Fibroblast of upper back skin (primary cell): ENCODE measurements at places on chromosomes 16 and 17.

- DNase-seq, result no peak
These were observed 8.1 kb upstream of the FOXF1 start for GRCh38 chr16:86501989-86502855.

GRCh38 chr17:44308320-44308818, at the start of gene RUNDC3A:
RUNDC3A (plus strand) TSS chr17:44308601; CDS start chr17:44308833, 232 bp downstream.
- peak; percentile 73 for DNase-seq

GRCh38 chr17:65287040-65287439, 149.9 kb downstream of the RGS9 start:
- peak; percentile 93 for DNase-seq

DNA sequence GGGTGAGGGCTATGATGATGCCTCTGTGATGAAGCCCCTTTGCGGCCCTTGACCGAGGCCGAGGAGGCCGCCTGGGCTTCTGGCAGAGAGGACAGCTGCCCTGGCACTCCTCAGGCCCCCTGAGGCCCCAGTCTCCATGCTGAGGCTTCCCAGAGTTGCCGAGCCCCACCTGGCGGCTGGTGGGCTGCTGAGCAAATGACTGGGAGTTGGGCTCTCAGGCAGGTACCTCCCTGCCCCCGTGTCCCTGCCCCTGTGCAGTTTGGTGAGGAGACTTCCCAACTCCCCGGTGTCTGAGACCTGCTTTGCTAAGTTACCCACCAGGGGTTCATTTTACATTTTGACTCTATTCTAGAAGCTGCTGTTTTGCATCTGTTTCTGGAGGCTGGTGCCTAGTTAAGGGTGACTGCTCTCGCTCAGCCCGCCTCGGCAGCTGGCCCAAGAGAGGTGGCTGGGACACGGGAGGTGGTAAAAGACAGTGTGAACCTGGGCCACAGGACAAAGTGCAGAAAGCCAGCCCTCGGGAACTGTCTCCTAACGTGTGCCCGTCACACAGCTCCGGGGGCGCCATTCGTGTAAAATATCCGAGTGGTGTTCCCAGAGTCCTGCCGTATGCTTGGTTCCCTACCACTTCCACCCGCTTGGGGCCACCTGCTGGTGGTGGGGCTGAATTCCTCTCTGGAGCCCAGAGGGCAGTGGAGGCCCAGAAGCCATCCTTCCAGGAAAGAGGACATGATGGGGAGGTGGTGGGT, 134.5 kb downstream of the RAB11FIP4 start:
- no peak for DNase-seq

GRCh38 chr16:47387026-47387734, 73.7 kb downstream of the ITFG1 start:
- no peak for DNase-seq

DNA sequence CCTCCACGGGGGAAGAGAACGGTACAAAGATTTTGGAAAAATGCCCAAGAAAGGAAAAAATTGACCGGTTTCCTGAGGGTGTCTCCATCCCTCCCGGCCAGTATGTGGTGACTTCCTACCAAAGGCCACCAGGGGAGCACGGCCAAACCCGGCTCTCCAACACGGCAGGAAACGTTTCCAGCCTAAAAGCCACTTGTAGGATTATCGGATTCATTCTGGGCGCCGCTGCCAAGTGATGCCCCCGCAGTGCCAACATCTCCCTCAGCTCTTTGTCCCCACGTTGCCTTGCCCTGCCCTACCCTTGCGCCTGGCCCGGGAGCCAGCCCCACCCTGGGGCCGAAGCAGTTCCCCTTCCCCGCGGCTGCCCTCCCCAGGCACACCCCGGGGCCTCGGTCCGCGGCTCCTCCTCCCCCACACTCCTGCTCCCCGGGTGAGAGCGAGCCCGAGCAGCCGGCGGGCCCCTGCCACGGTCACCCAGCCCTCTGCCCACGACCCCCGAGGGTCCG, 688 bp downstream of the CRK start:
- DNase-seq, result peak; percentile 68

DNA sequence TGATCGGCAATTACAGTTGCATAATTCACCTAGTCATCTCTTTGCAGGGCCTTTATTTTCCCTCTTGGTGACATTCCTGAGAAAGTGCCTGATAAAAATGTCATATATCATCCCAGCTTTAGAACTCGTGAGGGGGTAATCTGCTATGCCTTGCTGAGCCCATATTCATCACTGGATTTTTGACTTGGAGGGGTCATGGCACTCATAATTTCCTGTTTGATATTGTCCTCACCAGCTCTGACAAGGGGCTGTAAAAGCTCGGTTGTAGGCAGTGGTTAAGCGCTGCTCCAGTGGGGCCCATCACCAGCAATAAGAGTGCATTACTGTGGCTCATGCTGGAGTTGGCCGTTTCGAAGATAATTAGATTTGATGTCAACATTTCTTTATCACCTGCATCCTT, 227.3 kb downstream of the IRX3 start:
- DNase-seq, result no peak

GRCh38 chr17:17021194-17021863, 20.9 kb upstream of the MPRIP start:
- DNase-seq, result no peak

DNA sequence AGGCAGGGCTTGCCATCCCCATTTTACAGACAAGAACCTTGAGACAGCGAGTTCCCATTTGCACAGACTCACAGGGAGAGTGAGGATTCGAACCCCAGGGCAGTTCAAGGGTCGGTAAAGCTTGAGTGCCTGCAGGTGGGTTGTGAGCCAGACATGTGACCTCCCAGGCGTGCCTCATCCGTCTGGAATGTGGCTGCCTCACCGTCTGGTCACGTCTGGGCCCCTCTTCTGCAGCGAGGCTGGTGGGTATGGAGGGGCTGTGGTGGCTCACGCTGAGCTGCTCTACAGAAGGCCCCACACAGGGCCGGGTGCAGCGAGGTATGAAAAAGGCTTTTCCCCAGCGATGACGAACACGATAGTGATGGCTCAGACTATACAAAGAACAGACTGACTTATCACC, 35.8 kb upstream of the LHX1 start:
- DNase-seq, result peak; percentile 88
